ENCODE measurements at places on chromosomes 6 and 20.

DNA sequence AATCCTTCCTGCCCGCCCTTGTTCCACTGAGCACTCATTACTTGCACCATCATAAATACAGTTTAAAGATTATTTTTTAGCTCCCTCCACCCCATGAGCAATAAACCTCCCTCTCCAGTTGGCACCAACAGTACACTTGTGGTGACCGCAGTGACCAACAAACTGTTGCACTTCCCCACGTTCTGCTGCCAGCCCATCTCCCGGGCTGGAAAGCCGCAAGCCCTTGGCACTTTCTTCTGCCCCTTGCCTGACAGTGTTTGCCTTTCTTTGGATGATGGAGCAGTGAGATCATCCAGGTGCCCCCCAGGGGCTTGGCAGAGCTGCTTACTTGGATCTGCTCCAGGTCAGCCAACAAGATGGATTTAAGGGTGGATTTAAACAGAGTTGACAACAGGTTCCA is 21.6 kb downstream of the KCNB1 start:
- no peak for DNase-seq

GRCh38 chr6:15073344-15073789 is 172.5 kb upstream of the JARID2 start:
- DNase-seq = no peak

- DNase-seq = no peak
Observed at GRCh38 chr20:52290569-52290968, 99.0 kb upstream of the ZFP64 start.

- DNase-seq = no peak
Observed at GRCh38 chr6:4564801-4565271, 211.4 kb upstream of the CDYL start.

GRCh38 chr6:29603930-29604329 is 19.0 kb downstream of the OR2H2 start:
- no peak for DNase-seq

All from stimulated activated CD8-positive, alpha-beta memory T cell treated with anti-CD3 and anti-CD28 coated beads, Interleukin-4, amount 100 ng/mL, for 1 hour (primary cell).